ENCODE measurements at places on chromosomes 1 and 21.

DNA sequence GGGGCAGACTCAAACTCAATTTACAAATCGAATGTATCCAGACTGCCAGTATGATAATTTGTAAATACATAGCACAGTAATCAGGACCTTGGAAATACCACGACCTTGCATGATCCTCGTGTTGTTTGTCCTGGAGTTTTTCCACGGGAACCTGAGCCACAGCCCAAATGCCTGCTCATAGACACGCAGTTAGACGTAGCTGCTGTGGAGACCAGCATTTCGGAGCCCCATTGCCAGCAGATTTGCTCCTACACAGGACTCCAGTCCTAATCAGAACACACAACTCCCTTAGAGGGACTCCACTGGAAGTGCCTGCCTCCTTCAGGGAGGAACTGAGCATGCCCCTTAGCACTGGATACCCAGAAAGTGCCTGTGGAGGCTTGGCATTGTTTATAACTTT lies 163.2 kb downstream of the GALNT2 start:
- no peak for DNase-seq

DNA sequence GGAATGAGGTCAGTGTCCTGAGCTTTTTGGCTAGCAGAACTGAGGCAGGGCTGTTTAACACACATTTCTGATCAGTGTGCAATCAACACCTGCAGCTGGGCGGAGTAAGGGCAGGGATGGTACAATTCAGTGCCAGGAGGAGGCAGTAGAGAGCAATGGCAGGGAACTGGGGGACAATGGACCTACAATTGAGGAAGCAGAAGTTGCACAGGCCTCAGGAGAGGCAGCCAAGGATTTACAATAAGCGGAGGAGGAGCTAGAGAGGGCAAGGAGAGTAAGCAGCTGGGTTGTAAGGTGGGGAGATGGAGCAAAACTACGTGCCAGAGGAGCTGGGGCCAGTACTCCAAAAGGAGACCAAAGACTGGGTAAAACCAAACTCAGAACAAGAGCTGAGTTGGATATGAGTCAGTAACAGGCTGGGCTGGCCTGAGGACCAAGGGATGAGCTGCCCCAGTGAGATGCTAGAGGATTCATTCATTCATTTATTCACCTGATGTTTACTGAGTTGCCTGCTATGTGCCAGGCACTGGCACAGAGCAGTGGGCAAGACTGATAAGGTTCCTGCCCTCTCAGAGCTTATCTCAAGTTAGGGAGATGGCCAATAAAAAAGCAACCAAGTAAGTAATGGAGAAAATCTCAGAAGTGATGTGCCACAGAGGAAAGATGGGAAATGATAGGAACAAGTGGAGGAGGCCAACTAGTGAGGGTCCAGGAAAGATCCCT lies 10.4 kb upstream of the GALE start:
- DNase-seq, result no peak

GRCh38 chr1:84078108-84078841 lies 65.8 kb upstream of the PRKACB start:
- DNase-seq, result no peak

- DNase-seq, result no peak
Measured at GRCh38 chr1:8021676-8022266, 4.3 kb downstream of the ERRFI1 start.

- DNase-seq, result no peak
Measured at GRCh38 chr21:28253961-28254360, 738.7 kb downstream of the LTN1 start.

DNA sequence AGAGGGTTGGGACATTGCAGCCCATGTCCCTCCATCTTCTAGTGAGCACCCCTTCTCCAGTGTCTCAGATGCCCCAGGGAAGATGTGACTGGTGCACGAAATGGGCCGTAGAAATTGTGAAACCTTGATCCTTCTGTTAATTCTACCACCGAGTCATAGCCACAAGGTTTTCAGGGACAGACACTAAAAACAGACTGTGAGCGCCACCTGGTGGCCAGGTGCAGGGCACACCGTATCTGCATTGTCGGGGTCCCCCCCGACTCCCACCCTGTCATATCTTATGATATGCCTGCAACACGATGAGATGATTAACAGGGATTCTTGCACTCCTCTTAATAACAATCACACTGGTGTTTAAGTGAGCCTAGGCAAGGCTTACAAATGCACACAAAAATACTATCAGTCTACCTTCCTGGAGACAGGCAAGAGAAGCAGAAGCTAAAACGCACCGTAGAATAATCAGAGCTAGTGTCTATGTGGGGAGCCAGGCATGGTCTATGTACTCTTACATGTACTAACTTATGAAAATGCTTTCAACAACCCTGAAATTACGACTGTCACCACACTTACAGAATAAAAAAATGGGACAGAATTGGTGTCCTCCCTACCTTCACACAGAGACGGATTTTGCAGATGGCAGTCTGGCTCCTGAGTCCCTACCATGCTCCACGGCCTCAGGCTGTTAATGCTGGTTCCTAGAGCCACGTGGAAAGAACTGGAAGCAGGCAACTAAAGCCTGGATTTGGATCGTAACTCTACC lies 57.9 kb downstream of the FHAD1 start:
- DNase-seq, result no peak

DNA sequence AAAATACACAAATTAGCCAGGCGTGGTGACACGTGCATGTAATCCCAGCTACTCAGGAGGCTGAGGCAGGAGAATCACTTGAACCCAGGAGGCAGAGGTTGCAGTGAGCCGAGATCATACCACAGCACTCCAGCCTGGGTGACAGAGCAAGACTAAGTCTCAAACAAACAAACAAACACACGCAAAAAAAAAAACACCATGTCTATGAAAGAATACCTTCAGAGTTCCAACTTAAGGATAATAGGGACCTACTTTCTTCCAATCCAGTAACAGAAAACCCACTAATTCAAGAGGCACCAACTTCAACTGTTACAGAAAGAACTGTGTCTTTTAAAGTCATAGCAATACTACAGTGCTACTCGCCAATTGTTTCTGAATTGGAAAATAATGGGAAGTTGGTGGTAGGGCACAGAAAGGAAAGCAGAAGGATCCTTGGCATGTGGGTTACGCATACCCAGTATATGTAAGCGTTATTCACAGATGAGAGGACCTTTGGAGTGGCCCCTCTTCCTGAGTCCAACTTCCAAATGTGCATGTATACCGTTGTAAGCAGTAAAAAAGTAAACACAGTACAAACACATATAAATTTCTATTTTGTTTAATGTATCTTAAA lies 87.0 kb downstream of the ACBD6 start:
- DNase-seq, result no peak

- DNase-seq, result no peak
Measured at GRCh38 chr1:228333739-228334115, 72.9 kb downstream of the TRIM11 start.

DNA sequence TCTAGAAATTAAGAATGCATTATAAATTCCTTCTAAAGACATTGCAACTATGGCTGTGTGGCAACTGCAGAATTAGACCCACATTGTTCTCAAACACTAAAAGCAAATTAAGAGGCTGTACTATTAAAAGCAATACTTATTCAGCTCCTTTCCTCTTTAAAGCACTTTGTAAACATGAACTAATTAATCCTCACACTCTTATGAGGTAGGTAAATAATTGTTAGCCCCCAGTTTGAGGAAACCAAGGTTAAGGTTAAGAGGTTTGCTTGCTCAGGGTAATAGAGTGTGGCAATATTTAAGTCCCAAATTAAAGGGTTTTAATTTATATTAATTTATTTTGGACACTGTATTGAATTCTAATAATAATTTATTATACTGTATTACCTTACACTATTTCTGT lies 553.8 kb downstream of the LRRIQ3 start:
- no peak for DNase-seq

DNA sequence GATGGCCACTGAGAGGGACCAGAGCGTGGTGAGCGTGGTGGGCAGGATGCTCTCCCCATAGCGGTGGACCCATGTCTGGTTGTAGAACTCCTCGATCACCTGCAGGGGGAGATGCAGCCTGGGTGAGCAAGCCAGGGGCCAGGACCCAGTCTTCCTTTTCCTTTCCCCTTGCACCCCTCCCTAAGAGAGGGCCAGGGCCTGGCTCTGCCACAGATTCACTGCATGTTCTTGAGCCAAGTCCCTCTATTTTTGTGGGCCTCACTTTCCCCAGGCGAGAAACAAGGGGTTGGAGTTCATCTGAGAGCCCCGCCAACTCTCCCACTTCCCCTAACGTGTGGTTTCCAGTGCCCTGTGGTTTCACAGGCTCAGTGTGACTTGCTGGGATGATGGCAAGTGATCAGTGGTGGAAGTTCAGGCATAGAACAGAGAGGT lies 27.5 kb downstream of the SLC2A1 start:
- DNase-seq, result no peak

DNA sequence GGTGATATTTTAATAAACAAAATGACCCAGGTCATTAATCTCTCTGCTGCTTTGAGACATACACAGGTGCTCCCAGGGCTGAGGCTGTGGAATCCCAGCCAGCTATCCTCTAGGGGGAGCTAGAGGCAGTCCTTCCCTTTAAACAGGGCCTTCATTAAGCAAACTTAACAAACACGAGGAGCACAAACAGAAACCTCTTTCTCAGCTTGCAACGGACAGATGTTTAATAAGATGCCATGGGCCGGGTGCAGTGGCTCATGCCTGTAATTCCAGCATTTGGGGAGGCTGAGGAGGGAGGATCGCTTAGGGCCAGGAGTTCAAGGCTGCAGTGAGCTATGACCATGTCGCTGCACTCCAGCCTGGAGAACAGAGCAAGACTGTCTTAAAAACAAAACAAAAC lies 106.7 kb downstream of the HIVEP3 start:
- no peak for DNase-seq

- DNase-seq, result no peak
Measured at GRCh38 chr1:47972864-47973432, 24.2 kb downstream of the TRABD2B start.

GRCh38 chr1:22794647-22795365 lies 84.2 kb downstream of the EPHB2 start:
- DNase-seq, result no peak

DNA sequence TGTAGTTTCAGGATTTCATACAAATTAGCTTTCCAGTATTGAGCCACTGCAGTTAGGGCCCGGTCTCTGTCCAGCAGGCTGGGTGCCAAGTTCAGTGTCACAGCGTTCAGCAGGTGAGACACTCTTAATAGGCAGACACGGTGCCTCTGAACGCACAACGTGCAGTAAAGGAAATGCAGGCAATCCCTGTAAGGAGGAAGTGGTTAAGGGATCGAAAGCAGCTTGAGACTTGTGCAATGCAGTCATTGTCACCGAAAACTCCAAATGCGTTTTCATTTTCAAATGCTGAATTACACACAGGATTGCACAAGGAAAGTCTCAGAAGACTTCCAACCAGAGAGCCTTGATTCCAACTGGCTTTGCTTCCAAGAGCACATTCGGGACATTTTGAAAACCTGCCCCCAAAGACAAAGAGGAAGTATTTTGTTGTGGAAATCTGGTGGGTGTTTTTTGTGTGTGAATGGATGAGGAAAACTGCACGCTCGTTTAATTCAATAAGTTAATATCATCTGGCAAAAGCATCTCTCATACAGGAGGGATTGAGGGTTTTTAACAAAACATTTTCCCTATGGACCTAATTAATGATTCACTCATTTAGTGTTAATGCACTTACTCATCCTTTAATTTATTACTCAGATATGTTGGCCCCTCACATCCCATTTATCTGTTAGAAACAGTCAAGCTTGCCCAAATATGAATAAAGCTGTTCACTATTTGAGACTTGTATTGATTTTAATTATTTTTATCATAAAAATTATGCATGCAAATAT lies 61.6 kb downstream of the PTGS2 start:
- DNase-seq, result no peak

GRCh38 chr1:2911421-2912178 lies 109.7 kb upstream of the ACTRT2 start:
- DNase-seq, result no peak

DNA sequence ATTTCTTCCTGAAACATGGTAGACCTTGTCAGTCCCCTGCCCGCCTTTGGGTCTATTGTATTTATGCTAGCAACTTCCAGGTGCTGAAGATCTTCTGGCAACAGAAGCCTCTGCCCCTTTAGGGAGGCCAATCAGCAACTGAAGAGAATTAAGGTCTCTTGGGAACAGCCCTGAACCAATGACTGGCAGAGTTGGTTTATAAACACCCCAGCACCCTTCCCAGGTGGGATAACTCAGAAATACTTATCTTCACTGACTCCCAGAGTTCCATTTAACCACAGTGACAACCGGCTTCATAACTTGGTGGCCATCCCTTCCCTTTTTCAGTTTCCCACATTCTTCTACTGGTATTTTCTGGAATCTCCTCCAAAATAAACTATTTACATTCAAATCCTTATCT lies 27.2 kb upstream of the TMCO1 start:
- no peak for DNase-seq

- no peak for DNase-seq
Measured at GRCh38 chr1:86421601-86422280, 2.2 kb upstream of the CLCA2 start.

GRCh38 chr1:153932156-153933131 lies 9.7 kb upstream of the GATAD2B start:
- no peak for DNase-seq

DNA sequence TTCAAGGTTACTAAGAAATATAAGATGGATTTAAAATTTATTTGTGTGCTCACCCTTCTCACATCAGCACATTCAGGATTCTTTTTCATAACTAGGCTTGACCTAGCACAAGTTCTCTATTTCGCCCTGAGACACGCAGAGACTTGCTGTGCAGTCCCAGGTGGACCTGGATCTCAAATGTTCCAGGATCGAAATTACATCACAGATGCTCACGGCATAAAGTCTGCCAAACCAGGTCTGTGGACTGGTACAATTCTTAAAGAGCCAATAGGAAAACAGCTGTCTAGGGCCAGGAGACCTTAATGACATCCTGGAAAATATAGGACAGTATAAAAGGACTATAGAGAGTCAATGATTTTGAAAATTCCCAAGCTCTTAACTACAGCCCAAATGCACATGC lies 2.2 kb downstream of the PGBD5 start:
- peak; percentile 58 for DNase-seq

DNA sequence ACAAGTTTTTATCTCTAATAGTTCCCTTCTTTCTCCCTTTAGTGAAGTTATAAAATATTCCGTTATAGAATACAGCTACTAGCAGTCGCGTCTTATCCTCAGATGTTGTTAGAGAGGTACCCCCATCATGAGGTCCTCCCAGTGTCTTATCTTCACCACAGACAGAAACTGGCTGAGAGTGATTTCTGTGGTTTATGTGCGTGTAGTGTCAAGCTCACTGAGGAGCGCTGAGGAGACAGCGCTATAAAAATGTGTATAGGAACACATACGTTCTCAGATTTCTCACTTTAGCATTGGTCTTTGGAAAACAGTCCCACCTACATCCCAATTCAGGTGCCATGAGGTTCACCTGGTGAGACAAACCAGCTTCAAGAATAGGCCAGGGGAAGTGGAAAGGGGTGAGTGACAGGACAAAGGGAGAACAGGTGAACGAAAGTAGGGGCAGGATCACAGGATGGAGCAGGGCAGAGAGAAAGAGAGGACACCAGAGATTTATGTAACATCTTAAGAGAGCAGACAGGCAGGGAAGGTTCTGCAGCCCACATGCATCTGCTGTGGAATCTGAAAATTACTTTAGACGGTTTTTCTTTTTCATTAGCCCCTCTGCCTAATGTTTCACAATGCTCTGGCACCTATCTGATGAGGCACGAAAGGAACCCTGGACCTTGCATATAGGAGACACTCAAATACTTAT lies 2.7 kb upstream of the PLEKHO1 start:
- peak; percentile 28 for DNase-seq

- no peak for DNase-seq
Measured at GRCh38 chr1:234701737-234702341, 91.9 kb upstream of the IRF2BP2 start.

Measured in vagina (tissue), 2 donors.